ENCODE measurements at places on chromosomes 6 and 20. TPM values are rescaled to one million over a fixed set of nuclear protein-coding genes. Genes with fewer than 3 reads are reported as not detected.
A peak's percentile ranks its signal among the peaks of the same experiment; 100 is the strongest.

GMPR gene
- 64.3 TPM for total RNA-seq

DNA sequence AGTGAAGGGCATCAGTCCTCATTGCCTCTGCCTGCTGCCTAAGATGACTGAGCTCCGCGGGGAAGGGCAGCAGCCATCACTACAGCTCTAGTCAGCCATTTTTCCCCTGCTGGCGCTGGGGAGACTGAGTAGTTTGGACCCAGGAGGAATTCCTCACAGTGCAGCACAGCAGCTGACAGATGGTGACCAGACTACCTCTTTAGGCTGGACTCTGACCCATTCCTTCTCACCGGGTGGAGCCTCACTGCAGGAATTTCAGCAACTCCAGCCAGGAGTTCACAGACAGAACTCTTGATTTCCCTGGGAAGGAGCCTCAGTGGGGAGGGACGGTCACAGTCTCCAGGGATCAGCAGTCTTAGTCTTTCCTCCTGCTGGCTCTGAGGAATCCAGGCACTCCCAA lies 492.0 kb upstream of the MMS22L start:
- DNase-seq = no peak

DNA sequence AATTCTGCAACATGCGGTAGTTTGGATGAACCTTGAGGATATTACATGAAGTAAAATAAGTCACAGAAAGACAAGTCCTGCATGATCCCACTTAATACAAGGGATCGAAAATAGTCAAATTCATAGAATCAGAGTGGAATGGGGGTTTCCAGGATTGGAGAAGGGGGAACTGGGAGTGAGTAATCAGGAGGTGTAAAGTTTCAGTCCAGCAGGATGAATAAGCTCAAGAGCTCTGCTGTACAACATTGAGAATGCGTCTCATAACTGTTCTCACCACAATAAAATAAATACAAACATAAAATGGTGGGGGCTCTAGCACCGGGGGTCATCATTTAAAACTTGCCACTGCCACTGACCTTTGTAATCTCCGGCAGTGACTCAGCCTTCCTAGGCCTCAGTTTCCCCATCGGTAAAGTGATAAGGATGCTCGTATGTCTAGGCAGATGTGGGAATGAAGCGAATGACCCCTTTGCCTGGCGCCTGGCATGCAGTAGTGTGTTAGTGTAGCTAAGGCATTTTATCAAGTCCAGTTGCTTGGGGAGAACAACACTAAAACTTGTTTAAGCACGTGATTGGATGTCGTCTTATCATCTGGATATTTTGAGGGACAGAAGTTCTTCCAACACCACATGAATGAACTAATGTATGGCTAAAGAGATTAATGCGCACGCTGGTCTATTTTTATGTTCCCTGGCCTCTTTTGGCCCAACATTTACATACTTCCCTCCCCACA lies 421.1 kb downstream of the QKI start:
- no peak for DNase-seq

- DNase-seq = no peak
Measured at GRCh38 chr6:56541741-56542360, 100.8 kb downstream of the DST start.

- peak; percentile 78 for DNase-seq
Measured at GRCh38 chr6:85675030-85675819, 32.5 kb upstream of the SYNCRIP start.

Data from M059J (cell line).